NCI-H187 (cell line): ENCODE measurements at places on chromosomes 5 and 9.

- DNase-seq, result no peak
These were observed 142.4 kb downstream of the ST8SIA4 start for GRCh38 chr5:100760688-100761087.

- no peak for DNase-seq
These were observed 85.1 kb upstream of the TLX3 start for GRCh38 chr5:171223927-171224326.

DNA sequence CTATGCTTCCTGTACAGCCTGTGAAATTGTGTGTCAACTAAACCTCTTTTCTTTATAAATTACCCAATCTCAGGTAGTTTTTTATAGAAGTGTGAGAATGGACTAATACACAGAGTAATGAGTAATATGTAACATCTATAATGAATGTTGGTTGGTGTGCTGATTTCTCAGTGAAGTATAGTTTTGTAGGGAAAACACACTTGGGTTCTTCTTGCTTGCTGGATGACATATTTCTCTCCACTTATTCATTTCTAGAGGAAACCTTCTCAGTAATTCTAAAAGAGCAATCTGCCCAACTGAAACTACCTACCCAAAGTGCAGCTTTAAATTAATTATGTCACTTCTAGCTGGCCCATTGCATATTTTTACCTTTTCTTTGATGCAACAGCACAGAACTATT, 81.1 kb upstream of the RORB start:
- DNase-seq, result no peak

- DNase-seq, result no peak
These were observed 162.9 kb upstream of the WWC1 start for GRCh38 chr5:168128557-168128956.

DNA sequence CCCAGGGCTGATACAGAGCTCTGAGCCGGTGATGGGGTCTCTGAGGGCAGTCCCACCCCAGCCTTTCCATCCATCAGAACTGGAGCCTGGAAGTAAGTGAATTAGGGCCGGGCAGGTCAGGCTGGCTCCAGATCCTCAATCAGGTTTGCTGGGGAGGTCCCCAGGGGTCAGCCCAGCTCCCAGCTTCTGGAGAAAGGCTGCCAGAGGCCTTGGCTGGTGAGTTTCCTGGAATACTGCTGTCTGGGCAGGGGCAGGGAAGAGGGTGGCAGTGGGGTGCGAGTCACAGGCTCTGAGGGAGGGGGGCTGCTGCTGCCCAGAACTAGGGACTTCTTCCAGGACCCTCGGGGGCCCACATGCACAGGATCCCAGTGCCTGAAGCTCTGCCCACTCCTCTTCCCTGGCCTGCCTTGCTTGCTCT, 200.6 kb upstream of the MVB12B start:
- no peak for DNase-seq

- peak; percentile 61 for DNase-seq
These were observed 50.1 kb upstream of the PDE4D start for GRCh38 chr5:59943452-59944113.

- DNase-seq, result no peak
These were observed 23.1 kb downstream of the DDX31 start for GRCh38 chr9:132646726-132647125.

GRCh38 chr9:34508463-34508862, 14.3 kb downstream of the ENHO start:
- no peak for DNase-seq

DNA sequence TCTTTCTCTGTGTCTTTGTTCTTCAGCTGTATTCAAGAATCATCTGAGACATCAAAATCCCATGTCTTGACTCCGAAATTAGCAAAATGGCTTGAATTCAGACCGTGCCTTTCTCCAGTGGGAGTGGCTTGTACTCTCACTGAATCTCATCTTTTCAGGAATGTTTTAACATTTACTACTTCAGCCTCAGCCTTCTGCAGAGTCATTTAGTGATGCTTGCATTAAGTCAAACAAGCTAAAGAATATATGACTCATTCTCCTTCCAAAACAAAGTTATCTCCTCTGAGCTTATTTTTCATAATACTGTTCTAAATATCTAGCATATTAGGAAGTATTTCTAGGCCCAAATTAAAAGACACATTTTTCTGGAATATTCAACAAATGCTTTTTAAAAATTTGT, 205.3 kb downstream of the CDH10 start:
- DNase-seq, result no peak
